ENCODE measurements at places on chromosomes 7 and 10.

DNA sequence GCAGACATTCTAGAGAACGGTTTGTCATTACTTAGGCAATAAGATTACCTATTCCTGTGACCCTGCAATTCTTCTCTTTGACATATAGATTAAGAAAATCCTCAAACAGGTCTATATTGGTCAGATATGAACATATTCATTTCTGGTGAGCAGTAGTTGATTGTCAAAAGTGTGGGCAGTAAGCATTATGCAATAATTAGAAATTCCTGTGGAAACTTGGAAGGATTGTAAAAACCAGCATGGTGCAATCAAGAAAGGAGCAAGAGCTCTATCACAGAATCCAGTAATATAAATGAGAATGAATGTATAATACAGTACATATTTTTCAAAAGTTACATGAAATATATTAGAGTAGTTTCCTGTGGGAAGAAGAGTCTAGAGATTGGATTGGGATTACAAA lies 406.5 kb downstream of the SUGCT start:
- peak; percentile 65 for DNase-seq

GRCh38 chr7:150317748-150318444 lies 5.3 kb upstream of the LRRC61 start:
- peak; percentile 80 for DNase-seq

GRCh38 chr10:122053314-122053713 lies 64.4 kb downstream of the TACC2 start:
- no peak for DNase-seq

- DNase-seq = peak; percentile 79
Observed at GRCh38 chr10:119206603-119207365, 587 bp upstream of the GRK5 start.

DNA sequence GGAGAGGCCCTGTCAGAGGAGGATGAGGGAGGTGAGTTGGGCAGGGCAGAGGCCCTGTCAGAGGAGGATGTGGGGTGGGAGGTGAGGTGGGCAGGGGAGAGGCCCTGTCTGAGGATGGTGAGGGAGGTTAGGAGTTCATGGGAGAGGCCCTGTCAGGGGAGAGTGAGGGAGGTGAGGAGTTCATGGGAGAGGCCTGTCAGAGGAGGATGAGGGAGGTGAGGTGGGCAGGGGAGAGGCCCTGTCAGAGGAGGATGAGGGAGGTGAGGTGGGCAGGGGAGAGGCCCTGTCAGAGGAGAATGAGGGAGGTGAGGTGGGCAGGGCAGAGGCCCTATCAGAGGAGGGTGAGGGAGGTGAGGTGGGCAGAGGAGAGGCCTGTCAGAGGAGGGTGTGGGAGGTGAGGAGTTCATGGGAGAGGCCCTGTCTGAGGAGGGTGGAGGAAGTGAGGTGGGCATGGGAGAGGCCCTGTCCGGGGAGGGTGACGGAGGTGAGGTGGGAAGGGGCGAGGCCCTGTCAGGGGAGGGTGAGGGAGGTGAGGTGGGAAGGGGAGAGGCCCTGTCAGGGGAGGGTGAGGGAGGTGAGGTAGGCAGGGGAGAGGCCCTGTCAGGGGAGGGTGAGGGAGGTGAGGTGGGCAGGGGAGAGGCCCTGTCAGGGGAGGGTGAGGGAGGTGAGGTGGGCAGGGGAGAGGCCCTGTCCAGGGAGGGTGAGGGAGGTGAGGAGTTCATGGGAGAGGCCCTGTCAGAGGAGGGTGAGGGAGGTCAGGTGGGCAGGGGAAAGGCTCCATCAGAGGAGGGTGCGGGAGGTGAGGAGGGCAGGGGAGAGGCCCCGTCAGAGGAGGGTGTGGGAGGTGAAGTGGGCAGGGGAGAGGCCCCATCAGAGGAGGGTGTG lies 73.7 kb downstream of the INPP5A start:
- no peak for DNase-seq

DNA sequence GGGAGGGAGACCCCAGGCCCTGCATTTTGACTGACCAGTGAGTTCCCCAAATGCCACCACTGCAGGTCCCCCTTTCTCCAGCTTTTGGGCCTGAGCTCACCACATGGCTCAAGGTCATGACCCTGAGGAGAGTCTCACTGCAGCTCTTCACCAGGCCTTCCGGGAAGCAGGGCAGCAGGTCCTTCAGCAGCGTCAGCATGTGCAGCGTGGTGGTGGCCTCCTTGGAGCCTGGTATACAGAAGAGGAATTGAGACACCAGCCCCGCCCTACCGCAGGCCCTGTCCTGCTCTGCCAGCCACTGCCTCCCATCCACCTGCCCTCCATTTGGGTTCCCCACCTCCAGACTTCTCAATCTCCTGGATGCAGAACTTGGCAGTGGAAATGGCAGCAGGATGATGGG lies 13.0 kb downstream of the RRP12 start:
- DNase-seq = no peak

GRCh38 chr10:58508316-58508715 lies 4.4 kb upstream of the BICC1 start:
- peak; percentile 73 for DNase-seq

- no peak for DNase-seq
Observed at GRCh38 chr10:67868132-67868531, 16.3 kb upstream of the SIRT1 start.

GRCh38 chr7:132783824-132784223 lies 207.6 kb upstream of the PLXNA4 start:
- DNase-seq = peak; percentile 92
